ENCODE measurements at places on chromosomes 4 and X. TPM values are rescaled to one million over a fixed set of nuclear protein-coding genes. Genes with fewer than 3 reads are reported as not detected.

GAGE10 gene
- total RNA-seq, result not detected

NLRP2B gene
- total RNA-seq, result not detected

HAUS7 gene
- total RNA-seq, result 11.8 TPM

S100P gene
- not detected for total RNA-seq

Data from epithelial cell of alveolus of lung (primary cell).